Muscle of arm (tissue), 14 donors: ENCODE measurements at places on chromosomes 11 and 22. TPM values are rescaled to one million over a fixed set of nuclear protein-coding genes. Genes with fewer than 3 reads are reported as not detected.

- no peak for DNase-seq
Observed at GRCh38 chr22:21829523-21829922, 37.9 kb downstream of the MAPK1 start.

- no peak for DNase-seq
Observed at GRCh38 chr11:69030301-69030700, 17.3 kb upstream of the MRGPRF start.

DNA sequence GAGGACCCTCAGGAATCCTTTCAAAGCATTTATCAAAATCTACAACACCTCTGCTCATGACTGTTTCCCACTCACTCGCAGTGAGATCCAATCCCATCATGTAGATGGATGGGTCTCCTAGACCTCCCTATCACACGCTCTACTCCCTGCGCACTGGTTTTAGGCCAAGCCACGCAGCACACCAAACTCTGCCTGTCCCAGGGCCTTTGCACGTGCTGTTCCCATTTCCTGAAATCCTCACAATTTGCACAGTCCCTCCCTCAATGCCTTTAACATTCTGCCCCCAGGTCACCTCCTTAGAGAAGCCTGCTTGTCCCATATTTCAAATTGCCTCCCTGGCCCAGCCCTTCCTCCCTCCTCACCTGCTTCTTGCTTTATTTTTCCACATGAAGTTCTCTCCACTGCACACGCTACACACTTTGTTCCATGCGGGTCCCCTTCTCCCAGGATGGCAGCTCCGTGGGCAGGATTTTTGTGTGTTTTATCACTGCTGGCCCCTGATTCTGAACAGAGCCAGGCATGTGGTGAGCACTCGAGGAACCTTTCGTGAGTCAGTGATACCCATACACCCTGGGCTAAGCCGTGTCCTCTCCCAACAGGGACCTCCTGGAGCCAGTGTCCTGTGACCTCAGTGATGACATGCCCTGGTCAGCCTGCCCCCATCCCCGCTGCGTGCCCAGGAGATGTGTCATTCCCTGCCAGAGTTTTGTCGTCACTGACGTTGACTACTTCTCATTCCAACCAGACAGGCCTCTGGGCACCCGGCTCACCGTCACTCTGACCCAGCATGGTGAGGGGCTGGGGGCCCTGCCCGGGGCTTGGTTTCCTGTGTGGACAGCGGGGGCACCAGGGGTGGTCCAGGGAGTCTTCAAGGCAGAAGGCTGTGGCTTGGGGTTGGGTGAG is 12.2 kb downstream of the CSF2RB start:
- DNase-seq = no peak

DNA sequence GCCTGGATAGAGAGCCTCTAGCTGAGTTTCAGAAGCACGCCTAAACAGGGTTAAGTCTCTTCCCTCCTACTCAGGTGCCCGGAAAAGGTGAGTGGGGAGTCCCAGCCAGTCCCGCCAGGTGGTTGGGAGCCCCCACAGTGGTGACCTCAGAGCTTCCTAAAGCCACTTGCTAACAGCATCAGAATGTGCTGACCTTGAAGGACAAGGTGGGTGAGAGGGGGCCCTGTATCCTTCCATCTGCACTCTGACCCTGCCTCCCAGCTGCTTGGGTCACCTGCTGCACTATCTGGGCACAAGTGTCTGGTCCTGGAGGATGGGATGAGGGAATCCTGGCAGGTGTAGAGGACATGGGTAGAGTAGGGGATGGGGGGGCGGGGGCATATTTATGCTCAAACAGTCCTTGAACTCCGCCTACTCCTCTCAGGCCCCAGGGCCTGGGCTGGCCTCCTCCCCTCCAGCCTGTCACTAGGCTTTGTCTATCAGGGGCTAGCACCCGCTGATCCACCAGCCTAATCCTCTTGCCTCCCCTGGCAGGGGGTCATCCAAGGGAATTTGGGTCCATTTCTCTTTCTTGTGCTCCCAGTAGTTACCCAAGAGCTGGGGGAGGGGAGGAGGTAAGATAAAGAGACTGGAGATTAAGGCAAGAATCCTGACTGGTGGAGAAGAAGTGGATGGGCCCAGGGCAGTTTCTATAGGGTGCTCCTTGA is 3.4 kb downstream of the USP2 start:
- DNase-seq = no peak

- DNase-seq = peak; percentile 31
Observed at GRCh38 chr11:86291466-86292262, 10.4 kb upstream of the HIKESHI start.

DNA sequence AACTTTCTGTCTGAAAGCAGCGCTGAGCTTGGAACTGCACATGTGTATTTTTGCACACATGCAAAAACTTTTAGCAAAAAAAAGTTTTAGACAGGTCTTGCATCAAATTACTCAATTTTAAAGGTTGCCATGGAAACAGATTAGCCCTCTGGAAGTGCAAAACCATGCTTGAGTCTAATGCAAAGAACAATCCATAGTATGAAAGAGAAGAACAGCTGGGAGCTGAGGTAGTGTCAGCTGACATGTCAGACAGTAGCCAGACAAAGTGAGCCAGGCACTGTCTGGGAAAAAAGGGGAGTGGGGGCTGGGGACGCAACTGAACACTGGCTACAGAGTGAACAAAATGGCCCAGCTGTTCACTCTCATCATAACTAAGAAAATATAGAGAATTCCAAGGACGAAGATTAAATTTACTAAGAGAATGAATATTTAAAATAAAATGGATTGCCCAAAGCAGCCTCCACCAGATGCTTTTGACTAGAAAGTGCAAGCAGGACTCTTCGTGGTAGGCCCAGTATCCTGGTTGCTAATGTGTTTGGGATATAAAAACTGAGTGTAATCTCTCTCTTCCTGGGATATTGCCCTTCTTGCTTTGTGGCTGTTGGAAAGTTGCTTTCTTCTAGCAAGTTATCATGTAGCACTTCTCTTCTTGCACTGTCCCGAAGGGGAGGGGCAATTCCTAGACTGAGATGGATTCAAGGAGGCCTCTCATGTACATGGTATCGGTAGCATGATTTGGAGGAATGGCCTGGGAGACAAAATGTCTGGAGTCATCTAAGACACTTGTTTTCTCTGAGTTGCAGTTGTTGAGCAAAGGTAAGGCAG is 434.1 kb upstream of the FAT3 start:
- DNase-seq = peak; percentile 70

DNA sequence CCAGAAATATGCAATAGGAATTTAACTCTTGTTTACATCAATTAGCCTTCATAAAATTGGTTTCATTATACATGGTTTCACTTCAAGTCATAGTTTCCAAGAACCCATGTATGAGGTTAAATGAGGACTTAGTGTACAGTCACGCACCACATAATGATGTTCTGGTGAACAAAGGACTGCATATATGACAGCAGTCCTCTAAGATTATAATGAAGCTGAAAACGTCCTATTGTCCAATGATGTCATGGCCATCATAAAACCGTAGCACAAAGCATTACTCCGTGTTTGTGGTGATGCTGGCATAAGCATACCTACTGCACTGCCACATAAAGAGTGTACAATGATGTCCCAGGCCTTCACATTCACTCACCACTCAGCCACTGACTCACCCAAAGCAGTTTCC is 31.1 kb downstream of the SMCO4 start:
- DNase-seq = no peak

GRCh38 chr11:60951904-60952741 is at the start of gene SLC15A3:
SLC15A3 (minus strand) TSS chr11:60952176; CDS start chr11:60951551, 625 bp downstream.
- peak; percentile 70 for DNase-seq

- no peak for DNase-seq
Observed at GRCh38 chr22:22902247-22903001, 14.8 kb downstream of the IGLL5 start.

GRCh38 chr11:111021131-111021530 is 224.4 kb upstream of the POU2AF2 start:
- no peak for DNase-seq

DNA sequence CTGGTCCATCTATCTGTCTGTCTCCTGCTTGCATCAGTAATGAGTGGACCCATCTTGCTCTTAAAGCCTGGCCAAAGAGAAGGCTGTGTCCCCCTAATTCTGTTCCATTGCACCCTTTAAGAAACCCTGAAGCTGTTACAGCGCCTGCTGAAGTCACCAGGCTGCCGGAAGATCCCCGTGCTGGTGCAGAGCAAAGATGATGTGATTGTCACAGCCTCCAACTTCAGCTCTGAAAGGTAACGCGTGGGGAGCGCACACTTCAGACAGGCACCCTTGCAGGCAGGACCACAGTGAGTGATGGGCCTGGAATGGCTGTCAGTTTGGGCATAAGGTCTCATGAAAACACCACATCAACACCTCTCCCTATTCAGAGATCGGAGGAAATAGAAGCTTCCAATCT is 18.4 kb downstream of the GTPBP1 start:
- DNase-seq = no peak

- no peak for DNase-seq
Observed at GRCh38 chr11:34975482-34975881, 59.1 kb downstream of the PDHX start.

DNA sequence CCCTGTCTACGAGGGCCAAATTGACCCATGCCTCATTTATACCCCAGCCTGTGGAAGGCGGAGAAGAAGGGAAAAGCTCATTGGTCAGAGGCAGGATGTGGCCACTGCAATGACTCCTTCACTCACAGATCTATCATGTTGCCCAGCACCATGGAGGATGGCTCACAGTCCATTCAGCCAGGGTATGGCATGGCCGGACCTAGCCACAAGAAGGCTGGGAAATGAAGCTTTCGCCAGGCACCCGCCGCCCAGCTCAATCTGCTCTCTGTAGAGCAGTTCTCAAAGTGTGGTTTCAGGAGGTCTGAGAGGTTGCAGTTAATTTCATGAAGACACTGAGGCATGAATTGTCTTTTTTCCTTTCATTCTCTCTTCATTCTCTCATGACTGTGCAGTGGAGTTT is 40.6 kb upstream of the LINC01488 start:
- DNase-seq = no peak

DNA sequence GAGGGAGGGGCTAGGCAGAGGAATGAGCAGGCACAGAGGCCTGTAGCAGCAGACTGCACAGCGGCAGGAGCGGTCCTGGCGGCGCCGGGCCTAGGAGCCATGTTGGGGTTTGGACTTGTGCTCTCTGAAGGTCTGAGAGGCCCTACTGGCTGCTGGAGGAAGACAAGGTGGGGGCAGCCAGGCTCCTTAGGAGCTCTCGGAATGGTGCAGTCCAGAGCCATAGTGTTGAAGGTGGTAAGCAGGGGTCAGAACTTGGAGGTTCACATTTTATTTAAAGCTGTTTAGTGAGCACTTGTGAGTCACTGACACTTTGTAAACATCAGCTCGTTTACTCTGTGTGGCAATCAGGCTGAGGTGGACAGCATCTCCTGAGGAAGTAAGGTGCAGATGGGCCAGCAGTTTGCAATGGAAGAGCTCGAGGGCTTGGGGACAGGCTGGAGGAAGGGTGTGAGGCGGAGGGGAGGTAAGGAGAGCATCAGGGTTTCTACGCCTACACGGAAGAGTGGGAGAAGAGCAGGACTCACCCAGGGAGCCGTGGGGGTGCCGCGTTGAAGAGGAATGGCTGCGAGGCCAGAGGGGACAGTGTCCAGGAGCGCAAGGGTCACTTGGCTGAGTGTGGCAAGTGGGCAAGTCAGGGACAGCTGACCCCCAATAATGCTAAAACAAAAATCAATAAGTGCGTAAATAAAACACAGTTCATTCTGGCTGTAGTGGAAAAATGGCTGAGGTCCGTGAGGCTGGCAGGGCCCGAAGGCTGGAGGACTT is 10.0 kb upstream of the TMEM191C start:
- DNase-seq = no peak

DNA sequence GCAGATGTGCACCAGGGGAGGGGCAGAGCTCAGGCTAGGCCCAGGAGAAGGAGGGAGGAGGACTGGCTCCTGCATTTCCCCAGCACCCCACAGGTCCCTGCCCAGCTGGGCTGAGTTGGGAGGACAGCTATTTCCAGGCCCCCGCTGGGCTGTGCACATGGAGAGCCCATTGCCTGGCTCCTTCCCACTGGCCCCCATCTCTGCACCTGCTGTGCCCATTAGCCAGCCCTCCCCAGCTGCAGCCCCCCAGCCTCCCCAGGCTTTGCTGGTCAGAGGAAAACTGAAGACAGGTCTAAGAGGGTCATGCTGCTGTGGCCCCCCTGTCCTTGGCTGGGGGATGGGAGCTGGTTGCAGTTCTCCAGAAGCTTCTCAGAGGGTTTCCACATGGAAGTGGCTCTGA is 81.8 kb upstream of the SHANK2 start:
- DNase-seq = no peak

GRCh38 chr22:47329727-47330650 is 567.5 kb downstream of the TBC1D22A start:
- no peak for DNase-seq

GRCh38 chr22:25085930-25086901 is 113.4 kb upstream of the CRYBB3 start:
- DNase-seq = peak; percentile 41

GRCh38 chr11:72553706-72554105 is 119.4 kb upstream of the CLPB start:
- DNase-seq = no peak

- no peak for DNase-seq
Observed at GRCh38 chr11:33861941-33862589, 29.8 kb downstream of the LMO2 start.

GRCh38 chr11:13784855-13785254 is 116.4 kb downstream of the FAR1 start:
- no peak for DNase-seq

GRCh38 chr22:41271787-41272186 is 14.2 kb downstream of the RANGAP1 start:
- no peak for DNase-seq

DNA sequence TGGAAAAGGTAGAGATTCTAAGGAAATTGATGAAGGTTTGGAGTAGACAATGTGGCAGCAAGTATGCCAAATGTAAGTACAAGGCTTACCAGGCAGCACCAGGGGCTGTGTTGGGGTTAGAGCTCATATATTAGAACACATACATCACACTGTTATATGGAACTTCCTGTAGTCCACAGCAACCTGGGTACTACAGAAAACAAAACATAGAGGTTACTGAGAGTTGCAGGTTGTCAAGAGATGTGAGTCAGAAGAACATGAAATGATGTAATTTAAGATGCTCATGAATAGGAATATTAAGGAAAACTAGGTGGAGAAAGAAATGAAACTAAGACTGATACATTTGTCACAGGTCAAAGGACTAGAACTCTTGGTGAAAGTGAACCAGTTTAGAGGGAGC is 22.0 kb downstream of the FAT3 start:
- no peak for DNase-seq

Gene WBP2NL
- 4.1 TPM for polyA plus RNA-seq

Gene MS4A6A
- polyA plus RNA-seq = 20.0 TPM

Gene RASSF10
- polyA plus RNA-seq = 0.29 TPM

Gene CYP2D6
- polyA plus RNA-seq = not detected

Gene BARX2
- 1.5 TPM for polyA plus RNA-seq

Gene HOATZ
- polyA plus RNA-seq = 0.19 TPM

Gene TMPRSS6
- polyA plus RNA-seq = 0.13 TPM

Gene TMPRSS13
- 0.67 TPM for polyA plus RNA-seq

Gene NLRP14
- polyA plus RNA-seq = 0.08 TPM
